Vagina (tissue), 2 donors: ENCODE measurements at places on chromosomes 2 and 18. TPM values are rescaled to one million over a fixed set of nuclear protein-coding genes. Genes with fewer than 3 reads are reported as not detected.

Gene DSG4
- not detected for total RNA-seq

DNA sequence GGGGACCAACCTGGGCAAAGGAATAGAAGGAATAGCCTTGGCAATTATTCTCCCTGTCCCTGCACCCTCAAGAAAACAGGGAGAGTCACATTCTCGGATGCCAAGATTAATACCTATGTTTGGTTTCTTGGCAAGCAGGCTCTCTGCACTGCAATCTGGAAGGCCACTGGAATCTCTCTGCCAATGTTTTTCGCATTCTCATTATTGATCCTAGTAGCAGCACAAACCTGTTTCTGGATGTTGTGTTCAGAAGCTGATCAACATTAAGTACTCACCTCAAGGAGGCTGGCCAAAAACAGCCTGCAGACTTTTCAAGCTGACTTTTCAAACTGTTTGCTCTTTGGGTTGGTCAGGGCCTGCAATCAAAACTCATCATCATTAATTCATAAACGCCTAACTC, 62.2 kb downstream of the CLHC1 start:
- no peak for DNase-seq

Gene ADRA2B
- 0.49 TPM for total RNA-seq

DNA sequence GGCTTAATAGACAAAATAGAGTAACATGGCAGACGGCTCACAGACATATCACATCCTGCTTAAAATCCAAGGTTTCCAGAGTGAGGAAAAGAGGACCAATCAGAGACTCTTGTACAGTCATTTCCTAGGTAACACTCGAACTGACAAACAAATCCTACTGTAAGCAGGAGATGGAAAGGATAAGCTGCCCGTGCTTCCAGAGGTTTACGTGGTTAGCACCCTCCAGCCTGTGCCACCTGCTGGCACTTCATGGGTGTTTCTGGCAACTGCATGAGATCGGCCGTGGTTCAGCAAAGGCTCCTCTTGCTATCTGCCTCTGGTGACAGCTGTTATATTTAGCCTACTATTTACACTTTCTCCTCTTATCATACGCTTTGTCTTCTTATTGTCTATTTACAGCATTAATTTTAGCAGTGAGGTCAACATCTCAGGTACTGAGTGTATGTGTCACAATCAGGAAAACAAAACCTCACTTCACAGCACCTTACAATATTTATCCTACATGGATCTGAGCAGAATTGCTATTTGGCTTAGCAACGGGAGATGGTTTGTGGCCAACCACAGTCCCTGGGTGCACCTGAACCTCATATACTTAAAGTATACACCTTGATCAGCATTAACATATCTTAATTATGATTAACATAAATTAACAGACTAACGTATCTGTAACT, 226.9 kb downstream of the TMEM163 start:
- DNase-seq = no peak

DNA sequence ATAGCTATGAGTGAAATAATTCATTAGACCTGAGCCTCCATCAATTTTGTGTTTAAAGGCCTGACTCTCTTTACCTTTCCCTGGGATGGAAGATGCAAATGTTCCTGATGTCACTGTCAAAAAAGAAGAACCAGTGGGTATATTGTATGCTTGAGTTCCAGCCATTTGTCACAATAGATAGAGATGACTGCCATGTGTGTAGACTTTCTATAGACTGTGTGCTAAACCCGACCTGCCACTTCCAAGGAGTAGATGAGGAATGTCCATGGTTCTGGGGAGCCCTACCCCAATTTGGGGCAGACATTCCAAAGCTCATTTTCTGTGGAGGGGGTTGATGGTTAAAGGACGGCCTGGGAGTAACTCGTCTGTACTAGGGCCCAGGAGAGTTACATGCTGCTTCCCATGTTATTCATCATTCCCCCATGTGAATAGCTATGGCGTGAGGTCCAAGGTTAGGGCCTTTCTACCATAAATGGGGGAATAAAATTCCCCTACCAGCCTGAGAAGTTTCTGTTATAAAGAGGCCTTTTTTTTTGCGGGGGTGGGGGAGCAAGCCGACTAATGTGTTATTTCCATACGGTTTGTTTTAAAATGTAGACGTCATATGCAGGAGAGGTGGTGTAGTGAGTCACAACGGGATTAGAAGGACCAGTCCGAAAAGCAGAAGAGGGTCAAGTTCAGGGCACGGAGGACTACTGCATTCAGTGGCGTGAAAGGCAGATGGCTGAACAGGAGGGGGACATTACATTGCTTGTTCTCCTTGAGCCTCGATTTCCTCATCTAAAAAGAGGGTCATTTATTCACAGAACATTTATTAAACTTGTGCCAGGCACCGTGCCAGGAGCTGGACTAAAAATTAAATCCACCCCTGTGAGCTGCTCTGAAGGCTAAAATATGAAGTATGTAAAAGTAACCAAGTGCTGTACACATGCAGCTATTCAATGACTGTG, 24.0 kb downstream of the IL1B start:
- no peak for DNase-seq

DNA sequence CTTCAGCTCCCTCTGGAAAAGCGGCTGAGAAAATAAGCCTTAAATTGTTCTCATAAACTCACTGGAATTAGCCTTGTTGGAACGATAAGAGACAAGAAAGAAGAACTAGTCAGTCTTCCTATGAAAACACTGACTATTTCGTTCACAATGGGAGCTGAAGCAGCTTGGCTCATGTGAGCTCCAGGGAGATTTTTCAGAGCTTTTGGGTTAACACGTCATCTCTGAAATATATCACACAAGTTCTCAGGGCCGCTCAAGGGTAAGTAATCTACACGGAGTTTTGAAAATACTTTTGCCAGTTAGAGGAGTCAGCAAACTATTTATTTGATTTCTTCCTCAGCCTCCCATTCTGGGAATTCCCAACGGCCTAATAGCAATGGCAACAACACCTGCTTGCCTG, 316.2 kb upstream of the MGAT5 start:
- no peak for DNase-seq

Gene TSPYL6
- not detected for total RNA-seq

GRCh38 chr2:236536727-236537398, 32.8 kb upstream of the ACKR3 start:
- DNase-seq = no peak

GRCh38 chr2:54709336-54709809, 14.1 kb upstream of the EML6 start:
- no peak for DNase-seq

Gene ITPRIPL1
- 1.5 TPM for total RNA-seq

Gene STARD6
- not detected for total RNA-seq
